GM23338 (cell line): ENCODE measurements at places on chromosomes 4 and X.

DNA sequence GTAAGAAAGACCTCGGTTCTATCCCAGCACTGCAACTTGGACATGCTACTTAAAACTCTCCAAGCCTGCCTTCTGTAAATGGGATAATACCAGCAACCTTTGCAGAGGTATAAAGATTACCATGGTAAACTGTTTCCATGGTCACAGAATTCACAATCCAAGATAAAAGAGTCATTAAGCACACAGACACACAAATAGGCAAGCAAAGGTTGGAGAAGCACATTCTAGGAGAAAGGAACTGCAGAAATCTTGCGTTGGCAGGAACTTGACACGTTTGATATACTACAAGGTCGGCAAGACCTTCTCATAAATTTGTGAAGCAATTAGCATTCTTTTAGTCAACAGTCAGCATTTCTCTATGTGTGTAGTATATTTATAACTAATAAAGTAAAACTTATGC lies 12.3 kb upstream of the CHRNA9 start:
- DNase-seq, result no peak

GRCh38 chr4:166293556-166293955 lies 420.5 kb downstream of the TLL1 start:
- DNase-seq, result no peak

DNA sequence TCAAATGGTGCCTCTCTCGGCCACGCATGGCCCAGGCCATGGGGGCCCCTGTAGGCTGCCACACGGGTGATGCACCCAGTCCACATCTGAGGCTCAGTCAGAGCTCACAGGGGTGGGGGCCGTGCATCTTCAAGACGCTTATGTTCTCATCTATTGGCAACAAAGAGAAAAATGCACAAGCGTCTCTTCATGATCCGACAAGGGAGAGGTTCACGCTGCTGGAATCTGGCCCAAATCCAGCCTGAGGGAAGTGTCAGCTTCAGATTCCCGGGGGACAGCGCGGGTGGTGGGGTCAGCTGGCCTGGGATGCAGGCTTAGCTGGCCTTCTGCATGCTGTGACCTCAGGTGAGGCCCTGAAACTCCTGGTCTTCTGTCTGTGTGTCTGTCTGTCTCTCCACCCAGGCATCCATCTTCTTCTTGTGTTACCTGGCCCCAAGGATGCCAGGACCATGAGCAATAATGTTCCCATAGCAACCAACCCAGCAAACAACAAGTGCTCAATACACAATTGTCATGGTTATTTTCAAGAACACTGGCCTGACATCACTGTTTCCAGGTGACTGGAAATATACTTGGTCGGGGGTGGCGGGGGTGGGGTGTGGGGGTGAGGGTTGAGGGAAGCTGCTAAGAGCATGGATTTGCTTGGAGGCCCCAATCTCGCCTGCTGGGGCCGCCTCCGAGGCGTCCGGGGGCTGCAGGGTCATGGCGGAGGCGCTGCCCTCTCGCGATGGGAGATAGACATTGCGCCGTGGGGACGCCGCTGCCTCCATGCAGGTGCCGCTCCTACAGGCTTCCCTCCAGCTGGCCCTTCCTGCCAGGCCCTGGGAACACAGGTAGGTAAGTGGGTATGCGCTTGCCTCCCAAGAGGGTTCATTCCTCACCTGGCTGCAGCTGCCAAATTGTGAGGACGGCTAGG lies 48.3 kb downstream of the ABLIM2 start:
- DNase-seq, result peak; percentile 92

- peak; percentile 6 for DNase-seq
These were observed 72.9 kb downstream of the ADAMTS3 start for GRCh38 chr4:72496119-72496518.

DNA sequence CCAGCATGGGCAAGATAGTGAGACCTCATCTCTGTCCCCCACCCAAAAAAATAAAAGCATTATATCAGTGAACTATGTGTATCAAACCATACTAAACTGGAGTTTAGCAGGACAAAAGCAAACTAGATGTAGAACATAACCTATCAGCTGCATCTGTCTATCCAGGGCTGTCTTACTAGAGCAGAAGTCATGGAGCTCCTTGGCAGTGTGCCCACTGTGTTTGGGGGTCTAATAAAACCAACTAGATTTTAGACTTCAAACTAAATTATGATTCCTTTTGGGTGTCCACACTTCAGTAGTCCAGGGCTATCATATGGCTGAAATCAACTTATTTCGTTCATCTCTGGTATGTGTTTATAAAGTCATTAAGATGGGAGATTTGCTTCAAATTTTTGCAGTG lies 8.3 kb downstream of the SLBP start:
- no peak for DNase-seq

- no peak for DNase-seq
These were observed 43.3 kb downstream of the NHSL2 start for GRCh38 chrX:71953946-71954345.

DNA sequence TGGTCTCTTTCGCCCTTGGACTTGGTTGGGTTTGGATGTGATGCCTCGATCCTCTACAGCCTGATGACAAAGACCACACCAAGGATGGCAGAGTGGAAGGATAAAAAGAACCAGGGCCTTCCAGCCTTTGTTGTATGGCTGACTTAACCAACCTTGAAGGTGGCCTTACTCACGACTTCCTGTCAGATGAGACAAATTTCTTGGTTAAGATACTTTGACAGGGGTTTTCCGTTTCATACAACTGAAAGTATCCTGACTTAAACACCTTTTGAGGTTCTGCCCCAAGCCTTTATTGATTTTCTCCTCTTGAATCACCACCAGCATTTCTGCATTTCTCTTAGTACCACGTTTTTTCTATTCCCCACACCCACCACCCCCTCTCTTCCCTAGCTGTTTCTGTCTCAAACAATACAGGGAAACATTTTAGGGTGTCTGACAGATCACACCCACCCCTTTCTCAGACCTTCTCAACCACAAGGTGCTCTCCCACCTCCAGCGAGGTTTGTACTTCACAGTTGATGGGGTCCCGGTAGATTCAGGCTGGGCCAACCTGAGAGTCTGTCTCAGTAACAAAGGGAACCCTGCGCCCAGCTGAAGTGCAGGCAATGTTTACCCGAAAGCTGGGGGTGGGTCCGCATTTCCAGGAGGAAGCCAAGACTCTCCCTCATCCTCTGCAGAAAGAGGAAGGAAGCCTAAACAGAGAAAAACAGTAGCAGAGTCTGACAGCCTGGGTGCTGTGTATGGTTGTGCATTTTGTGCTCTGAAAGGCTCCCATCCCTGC lies 5.0 kb upstream of the TSPAN5 start:
- no peak for DNase-seq

DNA sequence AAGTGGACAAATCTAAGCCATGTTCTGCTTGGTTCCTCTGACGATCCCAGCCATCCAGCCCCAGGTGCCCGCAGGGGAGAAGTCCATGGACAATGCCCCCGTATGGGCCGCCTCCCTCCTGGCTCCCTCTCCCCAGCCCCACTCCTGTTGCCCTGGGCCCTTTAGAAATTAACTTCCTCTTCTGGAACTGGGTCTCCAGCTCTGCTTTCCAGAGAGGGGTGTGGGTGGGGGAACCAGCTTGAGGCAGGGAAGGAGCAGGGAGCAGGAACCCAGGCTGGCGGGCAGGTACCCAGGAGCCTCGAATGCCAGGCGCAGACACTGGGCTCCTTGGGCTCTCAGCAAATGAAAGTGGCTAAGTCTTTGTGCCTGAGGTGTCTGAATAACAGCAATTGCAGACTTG lies 12.7 kb upstream of the ABLIM2 start:
- no peak for DNase-seq

DNA sequence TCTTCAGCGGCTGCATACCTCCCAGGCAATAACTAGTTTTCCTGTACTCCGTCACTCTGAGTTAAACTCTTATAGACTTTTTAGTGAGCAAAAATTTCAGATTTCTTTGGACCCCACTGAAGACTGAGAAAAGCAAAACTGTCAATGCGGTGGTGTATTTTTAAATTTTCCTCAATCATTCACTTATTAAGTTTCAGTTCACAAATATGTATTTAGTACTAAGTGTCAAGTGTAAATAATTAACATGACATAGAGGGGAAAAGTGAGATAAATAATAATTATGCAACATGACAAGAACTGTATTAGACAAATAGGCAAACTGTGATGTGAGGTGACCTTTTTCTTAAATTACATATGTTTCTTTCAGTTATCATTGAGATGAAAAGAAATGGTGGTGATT lies 124.4 kb downstream of the NAF1 start:
- no peak for DNase-seq

- no peak for DNase-seq
These were observed 138.8 kb upstream of the VCX start for GRCh38 chrX:7704205-7704604.

- no peak for DNase-seq
These were observed 2661.6 kb downstream of the PCDH7 start for GRCh38 chr4:33381816-33382215.

GRCh38 chrX:29528281-29528680 lies 687.1 kb upstream of the MAGEB2 start:
- DNase-seq, result no peak

DNA sequence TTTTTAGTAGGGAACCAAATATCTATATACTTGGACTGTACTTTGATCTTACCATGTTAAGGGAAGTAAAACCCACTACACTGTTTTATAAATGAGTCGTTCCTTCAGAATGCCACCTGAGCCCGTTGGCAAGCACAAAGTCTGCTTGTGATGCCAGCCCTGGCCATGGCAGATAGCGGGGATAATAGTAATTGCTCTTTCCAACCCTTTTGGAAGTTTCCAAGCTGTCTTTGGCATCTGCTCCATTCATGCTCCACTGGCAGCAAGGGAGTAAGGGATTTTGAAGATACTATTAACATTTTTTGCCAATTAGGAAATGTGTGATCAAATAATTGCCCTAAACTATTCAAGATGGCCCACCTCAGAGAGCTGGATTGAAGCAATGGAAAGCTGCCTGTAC lies 689.2 kb upstream of the SLIT2 start:
- no peak for DNase-seq

DNA sequence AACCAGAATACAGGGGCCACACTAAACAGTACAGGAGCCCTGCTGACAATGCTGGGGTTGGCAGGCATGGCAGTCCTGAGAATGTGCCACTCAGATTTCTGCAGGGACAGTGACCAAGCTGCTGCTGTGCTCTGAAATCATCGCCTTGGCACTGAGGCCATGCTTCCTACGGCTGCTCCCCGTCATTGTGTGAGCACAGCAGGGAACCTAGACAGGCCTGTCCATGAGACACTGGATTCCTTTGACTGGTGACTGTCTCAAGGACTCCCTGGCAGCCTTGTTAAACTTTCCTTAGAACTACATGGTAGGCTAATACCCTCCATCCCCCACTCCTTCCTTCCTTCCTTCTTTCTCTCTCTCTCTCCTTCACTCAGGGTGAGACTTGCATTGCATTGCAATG lies 111.4 kb downstream of the LUZP4 start:
- peak; percentile 4 for DNase-seq

DNA sequence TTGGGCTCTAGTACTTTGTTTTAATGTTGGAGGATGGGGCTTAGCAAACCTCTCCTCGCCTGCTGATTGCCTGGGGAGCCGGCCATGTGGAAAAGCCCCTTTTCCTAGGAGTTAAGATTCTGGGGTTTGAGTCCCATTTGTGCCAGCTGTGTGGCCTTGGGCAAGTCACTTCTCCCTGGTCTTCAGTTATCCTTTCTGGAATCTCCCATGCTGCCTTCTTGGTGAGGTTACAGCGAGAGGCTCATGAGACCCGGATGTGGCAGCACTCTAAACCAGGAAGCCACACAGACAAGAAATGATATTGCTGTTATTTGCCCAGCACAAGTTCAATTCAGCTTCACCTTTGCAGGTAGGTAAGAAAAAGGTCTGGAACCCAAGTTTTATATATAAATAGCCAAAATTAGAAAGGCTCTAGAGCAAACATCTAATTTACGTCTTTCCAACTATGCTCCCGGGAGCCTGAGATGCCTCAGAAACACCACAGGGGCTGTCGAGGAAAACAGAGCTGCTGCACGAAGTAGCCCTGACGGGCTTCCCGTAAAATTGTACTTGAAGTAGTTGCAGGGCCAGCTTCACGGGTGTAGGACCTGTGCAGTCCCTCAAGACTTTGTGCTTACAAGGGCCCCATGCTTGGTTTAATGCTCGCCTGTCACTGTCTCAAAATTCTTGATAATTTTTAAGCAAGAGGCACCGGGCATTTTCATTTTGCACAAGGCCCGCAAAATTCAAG lies 8.3 kb upstream of the SASH3 start:
- DNase-seq, result no peak

DNA sequence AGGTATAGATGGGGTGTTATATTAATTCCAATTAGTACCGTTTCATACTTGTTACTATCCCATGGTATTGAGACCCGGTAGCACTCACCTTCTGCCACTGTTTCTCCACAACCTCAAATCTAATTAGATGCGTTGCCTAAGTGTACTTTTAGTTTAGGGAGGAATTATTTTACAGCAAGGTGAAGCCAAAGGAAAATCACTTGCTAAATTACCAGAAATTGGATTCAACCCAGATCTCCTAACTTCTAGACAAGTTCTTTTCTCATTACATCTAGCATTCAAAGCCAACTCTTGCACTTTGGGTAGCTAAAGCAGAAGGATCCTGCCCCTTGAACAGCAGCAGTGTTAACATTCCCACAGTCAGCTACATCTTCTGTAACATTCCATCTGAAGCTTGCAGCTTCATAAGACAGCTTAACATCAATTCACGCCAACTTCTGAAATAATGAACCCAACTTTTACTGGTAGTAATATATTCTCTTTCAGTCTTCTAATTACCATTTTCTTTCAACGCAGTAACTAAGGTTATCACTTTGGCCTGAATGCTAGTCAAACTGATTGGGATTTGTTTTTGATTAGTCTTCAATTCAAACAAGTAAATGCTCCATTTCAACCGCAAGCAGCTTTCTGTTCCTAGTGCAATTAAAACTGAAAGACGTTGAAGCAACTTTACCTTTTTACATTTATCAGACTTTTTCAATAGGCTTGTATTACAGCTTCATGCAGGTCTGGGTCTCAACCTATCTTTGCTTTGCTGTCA lies 934 bp upstream of the SEC31A start:
- DNase-seq, result peak; percentile 24

DNA sequence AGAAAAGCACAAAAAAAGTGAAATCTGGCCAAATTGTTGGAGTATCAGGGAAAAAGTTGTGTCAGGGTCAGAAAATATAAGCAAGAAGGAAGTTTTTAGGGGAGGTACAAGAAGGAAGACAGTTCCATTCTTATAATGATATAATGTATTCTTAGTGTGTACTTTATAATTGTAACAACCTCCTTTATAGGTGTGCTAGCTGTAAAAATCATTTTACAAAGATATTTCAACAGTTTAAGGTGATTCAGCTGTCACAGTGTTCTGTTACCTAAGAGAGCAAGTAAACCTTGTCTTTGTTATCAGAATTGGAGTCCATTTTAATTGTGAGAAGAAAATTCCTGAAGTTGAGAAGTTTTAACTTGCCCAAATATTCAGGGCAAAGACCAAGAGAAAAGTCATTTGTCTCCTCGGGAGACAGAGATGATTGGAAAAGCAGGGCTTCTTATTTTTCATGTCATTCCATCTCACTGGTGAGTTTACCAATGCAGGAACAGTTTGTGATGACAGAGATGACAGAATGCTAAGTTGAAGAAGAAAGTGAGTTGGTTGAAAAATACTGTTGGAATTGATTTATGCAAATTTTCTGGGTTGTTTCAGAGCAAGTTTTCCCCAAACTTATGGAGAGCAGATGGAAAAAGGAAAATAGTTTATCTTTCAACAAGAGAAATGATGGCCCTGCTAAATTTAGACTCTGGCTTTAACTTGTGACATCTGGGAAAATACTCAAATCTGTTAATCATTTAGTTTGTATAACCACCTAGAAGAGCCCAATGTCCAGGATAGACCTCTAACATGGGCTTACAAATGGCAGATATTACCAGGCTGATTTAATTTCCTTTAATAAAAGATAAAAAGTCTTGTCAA lies 14.8 kb downstream of the INTS6L start:
- no peak for DNase-seq

- DNase-seq, result no peak
These were observed 27.7 kb upstream of the NFKB1 start for GRCh38 chr4:102473476-102473875.

- peak; percentile 30 for DNase-seq
These were observed 132.8 kb upstream of the KLF3 start for GRCh38 chr4:38531141-38531727.
